ENCODE measurements at places on chromosomes 5 and 9.

DNA sequence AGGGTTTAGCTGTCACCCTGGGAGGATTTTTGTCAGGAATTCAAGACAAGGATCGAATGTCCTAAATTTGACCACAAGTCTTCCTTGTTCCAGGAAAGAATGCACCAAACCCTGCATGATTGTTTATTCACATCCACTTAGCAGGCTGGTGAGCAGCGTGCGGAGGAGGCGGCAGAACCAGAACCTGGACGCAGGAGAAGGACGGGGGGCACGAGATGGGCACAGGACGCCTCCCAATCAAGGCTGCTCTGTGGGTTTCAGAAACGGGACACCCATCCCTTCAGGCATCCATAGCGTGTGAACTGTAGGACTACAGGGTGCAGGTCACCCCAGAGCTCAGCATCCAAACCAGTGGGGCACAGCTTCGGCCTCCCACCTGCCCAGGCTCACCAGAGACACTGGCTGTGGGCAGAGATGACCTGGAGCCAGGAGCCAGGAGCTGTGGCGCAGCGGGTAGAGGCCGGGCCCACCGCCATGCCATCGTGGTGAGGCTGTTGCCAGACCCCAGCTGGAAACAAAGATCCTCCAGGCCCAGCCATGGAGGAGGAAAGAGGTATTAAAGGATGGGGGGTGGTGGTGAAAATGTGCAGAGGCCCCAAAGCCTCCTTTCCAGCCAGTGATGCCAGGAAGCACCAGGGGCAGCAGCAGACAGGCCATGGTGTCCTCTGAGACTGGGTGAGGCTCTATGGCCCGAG lies 32.3 kb upstream of the ADAMTS2 start:
- DNase-seq = no peak

DNA sequence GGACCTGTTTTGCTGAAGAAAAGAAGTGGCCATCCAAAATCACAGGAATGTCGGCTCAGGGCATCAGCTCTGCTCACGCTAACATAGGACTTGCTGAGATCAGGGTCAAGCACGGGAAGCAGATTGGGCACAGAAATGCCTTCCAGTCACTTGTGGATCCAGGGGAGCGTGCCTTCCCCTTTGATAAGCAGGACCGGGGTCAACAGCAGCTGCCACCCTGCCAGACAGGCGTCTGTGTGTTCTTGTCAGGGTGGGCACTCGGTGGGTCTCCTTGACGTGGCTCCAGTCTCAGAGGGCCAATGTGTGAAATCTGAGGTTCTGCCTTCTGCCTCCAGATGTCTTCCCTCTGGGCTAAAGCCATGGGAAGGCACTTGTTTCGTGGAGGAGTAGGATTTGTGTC lies 313.7 kb upstream of the IRX4 start:
- no peak for DNase-seq

DNA sequence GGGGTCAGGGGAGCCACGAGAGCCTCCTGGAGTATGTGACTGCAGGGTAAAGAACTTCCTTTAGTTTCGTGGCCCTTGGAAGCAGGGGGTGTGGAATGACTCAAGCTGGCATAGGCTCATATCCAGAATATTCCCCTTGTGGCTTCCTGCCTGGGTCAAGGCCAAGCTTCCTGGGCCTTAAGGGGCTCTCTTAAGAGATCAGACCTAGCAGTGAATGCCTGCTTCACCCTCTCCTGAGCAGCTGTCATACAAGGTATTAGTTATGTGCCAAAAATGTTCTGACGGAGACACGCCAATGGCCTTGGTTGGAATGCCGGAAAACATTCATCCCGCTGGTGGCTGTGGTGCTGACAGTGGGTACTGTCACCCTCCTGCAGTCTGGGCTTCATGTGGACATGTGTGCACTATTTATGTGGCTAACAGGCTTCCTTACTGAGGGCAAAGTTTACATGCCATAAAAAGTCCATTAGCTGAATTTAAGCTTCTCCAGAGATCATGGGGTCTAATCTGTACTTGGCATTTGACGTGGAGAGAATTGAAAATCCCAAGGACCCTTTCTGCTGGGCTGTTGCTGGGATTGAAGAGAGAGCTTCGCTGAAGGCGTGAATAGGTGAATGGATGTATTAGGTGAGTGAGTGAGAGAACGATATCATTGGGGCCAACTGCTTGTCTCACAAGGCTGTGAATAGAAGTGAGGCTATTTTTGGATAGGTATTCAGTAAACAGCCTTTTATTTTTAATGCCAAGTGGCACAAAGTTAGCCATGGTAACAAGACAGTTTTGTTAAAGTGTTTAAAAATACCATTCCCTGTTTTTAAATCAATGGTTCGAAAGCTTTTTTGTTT lies 156.8 kb downstream of the MACROH2A1 start:
- DNase-seq = peak; percentile 7

DNA sequence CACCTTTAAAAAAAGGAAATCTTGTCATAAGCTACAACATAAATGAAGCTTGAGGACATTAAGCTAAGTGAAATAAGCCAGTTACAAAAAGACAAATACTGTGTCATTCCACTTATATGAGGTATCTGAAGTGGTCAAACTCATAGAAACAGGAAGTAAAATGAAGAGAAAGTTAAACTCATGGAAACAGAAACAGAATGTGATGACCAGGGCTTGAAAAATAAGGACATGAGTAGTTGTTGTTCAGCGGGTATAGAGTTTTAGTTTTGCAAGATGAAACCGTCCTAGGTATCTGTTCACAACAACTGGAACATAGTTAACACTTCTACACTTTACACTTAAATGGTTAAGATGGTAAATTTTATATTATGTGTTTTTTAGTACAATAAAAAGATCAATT lies 47.8 kb upstream of the SLC1A3 start:
- no peak for DNase-seq

GRCh38 chr5:39919876-39920275 lies 495.1 kb upstream of the DAB2 start:
- DNase-seq = no peak

- no peak for DNase-seq
These were observed 851.9 kb downstream of the NR2F1-AS1 start for GRCh38 chr5:92729088-92729487.

- DNase-seq = no peak
These were observed 22.5 kb downstream of the ZDHHC21 start for GRCh38 chr9:14670718-14671117.

DNA sequence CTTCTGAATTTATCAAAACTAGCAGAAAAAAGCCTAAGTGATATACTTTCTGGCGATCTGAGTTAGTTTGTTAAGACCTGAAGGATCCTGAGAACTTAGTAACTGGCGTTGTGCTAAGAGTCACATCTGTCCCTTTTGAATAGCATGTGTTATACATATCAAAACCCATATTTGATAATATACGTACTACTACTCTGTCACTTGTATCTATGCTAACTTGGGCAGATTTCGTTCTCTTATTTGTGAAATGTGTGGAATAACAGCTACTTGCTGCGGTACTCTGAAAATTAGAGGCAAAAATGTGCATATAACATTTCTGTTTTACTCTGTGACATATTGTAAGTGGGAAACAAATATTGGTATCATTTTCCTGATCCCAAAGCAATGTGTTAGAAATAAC lies 126.4 kb downstream of the PARP8 start:
- no peak for DNase-seq

DNA sequence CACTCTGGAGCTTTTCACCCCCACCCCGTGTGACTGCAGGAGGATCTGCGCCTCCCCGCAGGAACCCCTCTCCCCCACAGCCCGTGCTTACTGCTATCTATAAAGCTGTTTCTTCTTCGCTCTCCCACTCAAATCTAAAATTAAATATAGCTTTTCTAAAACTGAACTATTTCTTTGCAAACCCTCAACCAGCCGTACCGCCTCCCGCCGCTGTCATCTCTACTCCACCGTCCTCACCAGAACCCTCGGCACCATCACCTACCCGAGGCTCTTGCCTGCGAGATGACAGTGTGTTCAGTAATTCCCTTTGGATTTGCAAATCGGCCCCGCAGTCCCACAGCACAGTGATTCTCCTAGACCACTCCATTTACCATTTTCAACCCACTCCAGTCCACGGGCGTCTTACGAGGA lies 13.6 kb downstream of the LPCAT1 start:
- no peak for DNase-seq

GRCh38 chr5:138354926-138355378 lies 2.5 kb downstream of the KDM3B start:
- DNase-seq = peak; percentile 82

DNA sequence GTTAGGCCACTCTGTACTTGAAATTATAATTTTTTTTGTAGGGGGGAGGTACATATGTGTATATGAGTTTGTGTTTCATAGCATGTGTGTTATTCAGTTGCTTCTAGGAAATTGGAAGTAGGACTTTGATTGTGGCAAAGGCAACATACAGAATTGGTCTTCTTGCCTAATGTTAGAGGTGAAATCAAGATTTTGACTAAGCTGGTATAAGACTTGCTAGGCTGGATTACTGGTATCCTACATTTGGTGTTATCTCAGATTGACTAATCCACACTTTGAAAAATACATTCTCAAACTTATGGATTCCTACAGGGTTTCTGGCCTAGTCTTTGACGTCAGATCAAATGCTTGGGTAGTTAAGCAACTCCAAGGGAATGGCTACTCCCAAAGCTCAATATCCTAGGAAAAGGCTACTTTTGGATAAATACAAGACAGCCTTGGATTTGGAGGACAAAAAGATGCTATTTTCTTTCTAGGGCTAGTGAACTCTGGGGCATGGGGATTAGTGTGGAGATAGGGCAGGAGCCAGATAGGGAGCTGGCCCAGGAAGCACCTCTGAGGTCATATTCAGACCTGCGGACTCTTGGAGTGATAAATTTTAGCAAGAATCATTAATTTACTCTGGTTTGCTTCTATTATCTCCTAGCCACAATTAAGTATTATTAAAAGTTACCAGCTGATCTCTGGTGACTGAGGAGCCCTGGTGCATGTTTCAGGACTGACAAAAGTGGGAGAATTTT lies 144.0 kb upstream of the RPS23 start:
- no peak for DNase-seq

- DNase-seq = peak; percentile 48
These were observed 155.8 kb upstream of the IRX4 start for GRCh38 chr5:2038321-2039179.

DNA sequence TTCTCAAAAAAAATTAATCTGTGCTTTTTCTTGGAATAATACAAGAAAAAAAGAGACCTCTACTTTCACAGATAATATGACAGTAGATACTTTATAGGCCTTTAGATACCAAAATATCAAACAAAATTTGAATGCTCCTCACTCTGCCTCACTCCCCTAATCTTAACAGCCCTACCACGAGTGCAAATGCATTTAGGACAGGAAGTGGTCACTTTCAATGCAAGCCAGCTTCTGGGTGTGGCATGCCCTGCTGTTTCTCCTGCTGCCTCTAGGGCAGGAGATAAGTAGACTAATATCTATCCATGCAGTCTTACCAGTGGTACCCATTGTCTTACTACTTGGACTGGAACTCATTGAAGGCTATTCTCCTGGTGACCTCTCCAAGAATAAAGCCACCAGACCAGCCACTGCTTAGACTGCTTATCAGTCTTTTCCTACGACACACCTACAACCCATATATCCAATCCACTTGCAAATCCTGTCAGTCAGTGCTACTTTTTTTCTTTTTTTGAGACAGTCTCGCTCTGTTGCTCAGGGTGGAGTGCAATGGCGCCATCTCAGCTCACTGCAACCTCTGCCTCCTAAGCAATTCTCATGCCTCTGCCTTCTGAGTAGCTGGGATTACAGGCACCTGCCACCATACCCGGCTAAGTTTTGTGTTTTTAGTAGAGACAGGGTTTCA lies 23.0 kb downstream of the FRRS1L start:
- DNase-seq = no peak

- DNase-seq = no peak
These were observed 403.0 kb downstream of the ARHGEF28 start for GRCh38 chr5:74028976-74029375.

GRCh38 chr9:35397216-35397698 lies 92.7 kb upstream of the RUSC2 start:
- DNase-seq = no peak

DNA sequence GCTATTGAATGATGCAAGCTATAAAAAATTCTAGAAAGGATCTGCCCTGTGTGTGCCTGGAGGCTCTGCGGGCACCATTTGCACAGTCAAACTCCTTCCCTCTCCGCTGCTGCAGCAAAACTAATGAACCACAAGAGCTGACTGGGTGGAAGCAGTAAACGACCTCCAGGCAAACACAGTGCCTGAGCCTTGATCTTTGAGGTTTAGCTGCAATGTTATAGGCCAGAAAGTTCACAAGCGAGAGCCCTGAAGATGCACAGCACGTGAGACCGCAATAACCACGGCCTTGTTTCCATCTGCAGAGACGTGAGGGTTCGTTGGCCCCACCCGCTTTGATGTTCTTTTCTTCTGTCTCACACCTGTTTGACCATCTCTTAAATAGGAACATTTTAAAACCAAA lies 69.2 kb upstream of the S1PR3 start:
- peak; percentile 63 for DNase-seq

DNA sequence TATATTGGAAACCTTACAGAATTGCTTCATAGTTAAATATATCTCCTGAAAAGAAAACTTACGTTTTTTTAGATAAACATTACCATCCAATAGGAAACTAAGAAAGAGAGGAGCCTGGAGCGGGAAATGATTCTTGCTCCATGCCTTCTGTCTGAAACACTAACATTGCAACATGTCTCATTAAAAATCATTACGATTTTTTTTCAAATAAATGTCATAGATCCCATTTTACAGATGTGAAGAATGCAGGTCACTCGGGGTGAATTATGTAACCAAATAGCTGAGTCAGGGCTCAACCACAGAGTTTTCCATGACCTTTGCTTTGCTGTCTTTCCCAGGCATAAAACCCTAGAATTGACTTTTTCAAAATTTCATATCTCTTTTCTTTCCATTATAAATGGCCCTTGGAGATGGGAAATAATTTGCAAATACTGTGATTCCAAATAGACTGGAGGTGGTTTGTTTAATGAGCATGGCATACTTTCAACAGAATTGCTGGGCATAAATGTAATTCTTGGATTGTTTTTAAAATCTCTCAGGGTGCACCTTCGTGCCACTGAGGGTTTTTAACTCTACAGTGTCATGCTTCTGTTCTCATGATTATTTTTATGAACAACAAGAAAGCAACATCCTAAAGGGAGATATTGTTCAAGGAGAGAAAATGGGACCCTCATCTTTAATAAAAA lies 302.8 kb downstream of the EBF1 start:
- DNase-seq = no peak

DNA sequence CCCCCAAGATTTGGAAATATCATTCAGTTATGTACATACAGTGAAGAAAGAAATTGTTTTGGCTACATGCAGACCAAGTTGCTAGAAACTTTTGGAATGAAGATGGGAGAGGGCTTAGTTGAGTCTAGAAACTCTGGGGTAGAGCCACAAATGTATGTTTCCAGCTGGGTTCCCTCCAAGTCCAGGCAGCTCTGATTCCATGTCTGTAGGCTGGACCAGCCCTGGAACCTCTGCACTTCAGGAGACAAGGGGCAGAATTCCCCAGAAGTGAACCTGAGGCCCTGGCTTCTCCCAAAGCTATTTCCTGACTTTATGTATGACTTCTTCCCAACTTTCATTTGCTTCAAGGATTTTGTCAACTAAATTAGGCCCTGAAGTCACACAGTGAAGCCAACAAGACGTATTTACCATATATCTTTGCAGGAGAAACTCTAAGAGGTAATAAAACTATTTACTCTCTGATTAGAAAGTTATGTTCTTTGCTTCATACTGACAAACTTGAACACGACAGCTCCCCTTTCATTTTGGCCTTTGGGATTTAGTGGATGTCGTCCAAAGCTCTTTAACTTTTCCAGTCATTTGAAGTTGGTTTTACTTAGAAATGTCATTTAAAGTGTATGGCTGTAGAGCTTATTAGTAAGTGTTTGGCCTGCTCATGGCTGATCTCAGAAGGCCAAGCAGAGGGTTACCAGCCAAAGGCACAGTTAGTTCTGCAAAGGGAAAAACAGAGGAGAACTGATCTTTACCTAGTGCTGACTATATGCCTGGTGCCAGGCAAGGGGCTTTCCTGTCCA lies 152.0 kb upstream of the SLC28A3 start:
- no peak for DNase-seq

- no peak for DNase-seq
These were observed 84.3 kb downstream of the RAI14 start for GRCh38 chr5:34740389-34740806.
